ENCODE measurements at places on chromosomes 1 and 21.
A peak's percentile ranks its signal among the peaks of the same experiment; 100 is the strongest.

- DNase-seq = no peak
Measured at GRCh38 chr1:193542690-193543089, 356.3 kb upstream of the B3GALT2 start.

DNA sequence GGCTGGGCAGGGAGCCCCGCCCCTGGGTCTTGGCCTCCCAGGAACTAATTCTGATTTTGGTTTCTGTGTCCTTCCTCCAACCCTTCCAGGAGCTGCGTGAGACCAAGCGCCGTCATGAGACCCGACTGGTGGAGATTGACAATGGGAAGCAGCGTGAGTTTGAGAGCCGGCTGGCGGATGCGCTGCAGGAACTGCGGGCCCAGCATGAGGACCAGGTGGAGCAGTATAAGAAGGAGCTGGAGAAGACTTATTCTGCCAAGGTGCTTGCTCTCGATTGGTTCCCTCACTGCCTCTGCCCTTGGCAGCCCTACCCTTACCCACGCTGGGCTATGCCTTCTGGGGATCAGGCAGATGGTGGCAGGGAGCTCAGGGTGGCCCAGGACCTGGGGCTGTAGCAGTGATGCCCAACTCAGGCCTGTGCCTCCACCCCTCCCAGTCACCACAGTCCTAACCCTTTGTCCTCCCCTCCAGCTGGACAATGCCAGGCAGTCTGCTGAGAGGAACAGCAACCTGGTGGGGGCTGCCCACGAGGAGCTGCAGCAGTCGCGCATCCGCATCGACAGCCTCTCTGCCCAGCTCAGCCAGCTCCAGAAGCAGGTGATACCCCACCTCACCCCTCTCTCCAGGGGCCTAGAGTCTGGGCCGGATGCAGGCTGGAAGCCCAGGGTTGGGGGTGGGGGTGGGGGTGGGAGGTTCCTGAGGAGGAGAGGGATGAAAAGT is 18.5 kb upstream of the SEMA4A start:
- DNase-seq = no peak

DNA sequence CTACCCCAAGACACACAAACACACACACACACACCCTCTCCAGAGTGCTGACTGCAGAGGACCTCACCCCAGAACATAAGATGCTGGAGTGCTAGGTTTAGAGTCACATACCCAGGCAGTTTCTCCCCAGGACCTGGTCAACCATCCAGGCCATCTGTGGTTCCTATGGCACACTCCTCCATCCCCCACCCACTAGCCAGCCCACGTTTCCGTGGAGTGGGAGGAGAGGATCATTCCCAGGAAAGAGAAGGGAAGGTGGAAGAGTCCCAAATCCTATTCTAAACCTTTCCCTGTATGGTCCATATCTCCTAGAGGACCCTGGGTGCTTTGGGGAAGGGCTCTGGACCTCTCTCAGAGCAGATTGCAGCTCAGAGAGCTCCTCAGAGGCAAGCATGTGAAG is 1.1 kb downstream of the KCNJ9 start:
- DNase-seq = no peak

DNA sequence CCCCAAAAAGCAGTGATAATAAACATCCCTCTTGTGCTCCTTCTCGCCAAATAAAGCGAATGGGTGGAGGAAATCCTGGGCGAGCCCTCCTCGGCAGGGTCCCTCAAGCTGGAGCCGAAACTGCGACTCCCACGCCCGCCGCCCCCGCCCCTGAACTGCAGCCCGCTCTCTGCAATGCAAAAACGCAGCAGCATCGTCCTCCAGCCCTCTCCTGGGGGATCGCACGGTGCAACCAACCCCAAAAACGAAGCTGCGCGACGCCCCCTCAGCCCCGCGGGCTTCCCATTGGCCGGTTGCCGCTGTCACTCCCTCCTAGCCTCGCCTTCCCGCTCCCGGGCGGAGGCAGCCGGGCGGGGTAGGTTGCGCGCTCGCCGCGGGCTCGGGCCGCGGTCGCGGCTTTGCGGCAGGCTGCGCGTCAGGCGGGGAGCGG is at the start of gene TMCC2:
TSS of gene TMCC2 (plus strand) at position 363 of the 430 bp plus-strand sequence. CDS start 619 bp downstream, outside the sequence.
- peak; percentile 72 for DNase-seq

DNA sequence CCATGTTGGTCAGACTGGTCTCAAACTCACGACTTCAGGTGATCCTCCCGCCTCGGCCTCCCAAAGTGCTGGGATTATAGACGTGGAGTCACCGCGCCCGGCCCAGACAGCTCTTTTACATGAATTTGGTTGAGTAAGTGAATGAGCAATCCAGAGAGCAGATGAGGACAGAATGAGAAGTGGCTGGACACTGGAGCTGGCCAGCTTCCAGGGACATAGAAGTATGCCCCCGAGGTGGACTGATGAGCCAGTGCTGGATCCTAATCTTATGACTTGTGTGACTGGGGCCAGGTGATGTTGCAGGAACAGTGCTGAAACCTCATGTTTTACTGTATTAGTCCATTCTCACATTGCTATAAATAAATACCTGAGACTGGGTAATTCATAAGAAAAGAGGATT is 35.9 kb upstream of the KANK4 start:
- no peak for DNase-seq

- DNase-seq = no peak
Measured at GRCh38 chr1:208088319-208088718, 155.9 kb downstream of the PLXNA2 start.

GRCh38 chr21:24681456-24681855 is 925.8 kb downstream of the MRPL39 start:
- DNase-seq = no peak

GRCh38 chr1:64388336-64388735 is 81.6 kb upstream of the CACHD1 start:
- no peak for DNase-seq

GRCh38 chr1:41226815-41227434 is 15.2 kb downstream of the SCMH1 start:
- no peak for DNase-seq

- no peak for DNase-seq
Measured at GRCh38 chr1:228475812-228476211, 11.4 kb upstream of the RNF187 start.

GRCh38 chr1:229342656-229343569 is at the start of gene CCSAP:
CCSAP (minus strand) TSS chr1:229343047; CDS start chr1:229342465, 582 bp downstream.
- DNase-seq = no peak

DNA sequence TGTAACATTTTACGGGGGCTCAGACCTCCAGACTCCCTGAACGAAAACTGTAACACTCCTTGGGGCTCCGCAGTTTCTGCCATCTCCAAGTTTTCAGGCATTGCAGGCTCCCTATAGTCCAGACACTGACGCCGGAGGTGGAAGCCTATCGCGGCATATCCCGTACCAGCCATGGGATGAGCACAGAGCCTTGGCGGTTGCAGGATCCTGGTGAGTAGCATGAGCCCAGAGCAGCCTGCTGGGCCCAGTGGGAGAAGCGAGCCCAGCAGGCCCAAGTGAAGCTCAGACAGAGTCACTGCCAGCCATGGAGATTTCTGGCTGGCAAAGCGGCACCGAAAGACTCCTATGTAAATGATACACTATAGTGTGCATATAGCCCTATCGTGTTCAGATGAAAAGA is 446.8 kb downstream of the COL11A1 start:
- no peak for DNase-seq

DNA sequence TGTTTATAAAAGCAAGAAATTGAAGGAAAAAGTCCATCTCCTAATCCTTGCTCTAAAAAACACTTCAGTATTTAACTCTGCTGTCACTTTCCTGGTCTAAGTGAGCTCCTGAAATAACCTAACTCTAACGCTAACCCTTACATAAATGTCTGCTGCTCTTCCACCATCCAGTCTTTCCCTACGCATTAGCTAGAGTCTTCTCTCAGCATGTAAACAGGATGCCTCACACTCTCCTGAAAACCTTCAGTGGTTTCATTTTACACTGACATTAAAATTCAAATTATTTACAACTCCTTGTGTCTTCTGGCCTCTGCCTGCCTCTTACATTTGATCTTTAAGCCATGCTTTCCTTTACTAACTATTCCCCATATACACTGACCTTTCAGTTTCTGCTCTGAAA is 697.6 kb upstream of the CXADR start:
- DNase-seq = no peak

- DNase-seq = no peak
Measured at GRCh38 chr21:16873176-16873575, 639.7 kb upstream of the CXADR start.
